Activated naive CD8-positive, alpha-beta T cell treated with anti-CD3 and anti-CD28 coated beads for 36 hours (primary cell): ENCODE measurements at places on chromosomes 1 and 21.

DNA sequence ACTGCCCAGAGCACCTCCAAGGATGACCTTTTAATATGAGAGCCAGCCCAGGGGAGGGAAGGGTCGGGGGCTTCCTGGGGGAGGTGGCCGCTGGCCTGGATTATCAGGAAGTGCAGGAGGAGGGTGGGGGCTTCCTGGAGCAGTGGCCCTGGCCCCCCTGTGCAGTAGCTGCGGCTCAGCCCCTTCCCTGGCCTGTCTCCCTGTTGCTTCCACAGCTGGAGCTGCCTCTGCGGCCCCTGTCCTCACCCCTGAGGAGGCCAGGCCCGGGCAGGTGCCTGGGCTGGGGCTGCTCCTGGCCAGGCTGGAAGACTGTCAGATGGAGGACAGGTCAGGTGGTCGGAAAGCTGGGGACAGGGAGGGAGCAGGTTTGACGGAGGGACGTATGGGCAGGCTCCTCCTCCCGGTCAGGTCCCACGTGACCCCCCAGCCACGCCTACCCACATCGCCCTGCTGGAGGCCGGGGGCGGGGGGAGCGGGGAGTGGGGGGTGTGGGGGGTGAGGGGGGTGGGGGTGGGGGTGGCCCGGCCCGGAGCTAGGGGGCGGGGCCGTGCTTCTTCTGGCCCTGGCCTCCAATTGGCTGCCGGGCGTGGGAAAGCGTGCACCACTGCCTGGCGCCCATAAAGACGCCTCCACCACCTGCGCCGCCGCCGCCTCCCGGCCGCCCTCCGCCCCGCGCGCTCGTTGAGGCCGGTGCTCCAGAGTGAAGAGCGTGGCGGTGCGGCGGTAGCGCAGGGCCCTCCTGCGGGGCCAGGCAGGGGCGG lies 10.2 kb upstream of the TNFRSF14 start:
- DNase-seq, result peak; percentile 91

GRCh38 chr1:193850745-193851144 lies 664.3 kb upstream of the B3GALT2 start:
- no peak for DNase-seq

GRCh38 chr1:111818546-111818945 lies 62.8 kb downstream of the DDX20 start:
- DNase-seq, result no peak

GRCh38 chr1:92747735-92748134 lies 37.2 kb downstream of the EVI5 start:
- DNase-seq, result no peak

- no peak for DNase-seq
Measured at GRCh38 chr1:227621211-227621610, 57.9 kb downstream of the ZNF678 start.

DNA sequence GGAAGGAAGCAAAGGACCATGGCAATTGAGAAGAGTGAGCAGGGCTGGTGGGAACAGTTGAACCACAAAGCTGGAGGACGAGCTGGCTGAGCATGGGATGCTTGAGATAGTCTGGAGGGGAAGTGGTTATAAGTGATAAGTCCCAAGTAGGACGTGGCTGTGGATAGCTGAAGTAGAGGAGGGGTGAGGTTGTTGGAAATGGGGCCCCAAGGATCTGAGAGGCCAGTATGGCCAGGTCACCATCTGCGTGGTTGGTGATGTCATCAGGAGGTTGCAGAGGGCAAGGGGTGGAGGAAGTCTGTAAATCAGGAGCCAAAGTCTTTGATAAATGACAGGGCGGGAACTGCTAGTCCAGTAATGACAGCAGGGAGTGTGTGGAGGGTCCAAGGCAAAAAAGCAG lies 11.0 kb upstream of the REN start:
- DNase-seq, result no peak

GRCh38 chr1:47160716-47161115 lies 23.5 kb downstream of the CYP4A22 start:
- DNase-seq, result no peak

DNA sequence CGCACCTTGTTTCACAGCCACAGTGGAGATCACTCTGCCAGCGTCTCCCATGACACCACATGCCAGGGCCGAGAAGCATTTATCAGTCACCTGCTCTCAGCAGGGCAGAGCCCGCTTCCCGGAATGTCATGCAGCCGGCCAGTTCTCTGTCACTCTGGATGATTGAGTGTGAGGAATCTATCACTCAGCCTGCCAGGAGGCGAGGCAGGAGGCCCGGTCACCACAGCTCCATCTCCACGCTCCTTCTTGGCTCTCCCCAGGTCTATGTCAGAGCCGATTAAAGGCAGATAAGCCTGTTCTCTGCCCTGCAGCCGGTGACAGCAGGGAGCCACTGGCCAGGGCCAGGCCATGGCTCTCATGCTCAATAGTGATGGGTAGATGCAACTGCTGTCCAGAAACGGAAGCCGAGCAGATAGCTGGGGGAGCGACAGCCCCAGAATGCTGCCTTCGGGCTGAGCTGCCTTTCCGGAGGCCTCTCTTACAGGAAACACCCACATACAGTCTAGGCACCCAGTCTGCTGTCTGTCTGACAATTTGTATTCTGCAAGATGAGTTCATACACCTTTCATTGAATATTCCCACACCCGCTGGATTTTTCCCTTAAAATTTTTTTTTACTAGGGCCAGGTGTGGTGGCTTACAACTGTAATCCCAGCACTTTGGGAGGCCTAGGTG lies 64.1 kb downstream of the ACTL8 start:
- DNase-seq, result no peak

GRCh38 chr1:93348104-93348728 lies 2.5 kb downstream of the DR1 start:
- DNase-seq, result no peak

DNA sequence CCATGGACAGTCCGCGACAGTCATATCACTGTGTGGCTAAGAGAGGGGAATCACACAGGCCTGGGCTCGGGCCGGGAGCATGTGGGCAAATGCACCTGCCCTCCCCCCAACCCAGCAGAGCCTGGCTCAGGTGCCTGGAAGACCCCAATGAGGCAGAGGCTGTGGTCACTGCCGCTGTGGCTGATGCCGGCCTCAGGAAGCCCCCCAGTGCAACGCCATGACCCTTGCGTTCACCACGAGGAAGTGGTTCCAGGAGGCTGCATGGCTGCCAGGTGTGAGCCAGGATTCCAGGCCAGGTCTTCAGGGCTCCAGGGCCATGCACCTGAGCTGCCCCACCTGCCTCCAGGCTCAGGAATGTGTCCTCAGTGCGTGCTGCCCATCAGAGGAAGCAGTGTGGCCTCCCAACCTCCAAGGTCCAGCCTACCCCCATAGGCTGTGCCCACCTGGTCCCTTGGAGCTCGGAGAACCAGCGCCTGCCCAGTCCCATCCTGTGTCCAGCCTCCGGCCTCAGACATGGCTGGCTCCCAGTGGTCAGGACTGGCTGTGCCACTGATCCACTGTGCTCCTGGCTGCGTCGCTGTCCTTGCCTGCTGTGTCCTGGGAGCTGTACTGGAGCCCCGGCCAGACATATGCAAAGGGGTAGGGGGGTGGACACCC lies 8.0 kb downstream of the ARHGEF16 start:
- DNase-seq, result no peak

DNA sequence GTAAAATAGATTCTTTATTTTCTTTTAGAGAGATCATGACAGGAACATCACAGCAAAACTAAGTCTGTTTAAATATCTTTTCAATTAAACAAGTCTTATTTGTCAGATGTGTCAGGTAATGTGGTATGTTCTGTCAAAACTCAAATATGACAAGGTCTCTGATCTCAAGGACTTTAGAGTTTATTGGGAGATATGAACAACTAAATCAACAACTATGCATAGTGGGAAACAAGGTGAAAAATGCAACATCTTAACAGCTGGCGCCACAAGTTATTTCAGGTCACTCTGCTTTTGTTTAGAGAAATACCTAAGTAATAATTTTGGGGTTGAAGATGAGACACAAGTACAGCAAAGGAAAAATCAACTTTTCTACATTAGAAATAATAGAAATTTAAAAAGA lies 779.4 kb upstream of the ADGRL4 start:
- DNase-seq, result no peak

DNA sequence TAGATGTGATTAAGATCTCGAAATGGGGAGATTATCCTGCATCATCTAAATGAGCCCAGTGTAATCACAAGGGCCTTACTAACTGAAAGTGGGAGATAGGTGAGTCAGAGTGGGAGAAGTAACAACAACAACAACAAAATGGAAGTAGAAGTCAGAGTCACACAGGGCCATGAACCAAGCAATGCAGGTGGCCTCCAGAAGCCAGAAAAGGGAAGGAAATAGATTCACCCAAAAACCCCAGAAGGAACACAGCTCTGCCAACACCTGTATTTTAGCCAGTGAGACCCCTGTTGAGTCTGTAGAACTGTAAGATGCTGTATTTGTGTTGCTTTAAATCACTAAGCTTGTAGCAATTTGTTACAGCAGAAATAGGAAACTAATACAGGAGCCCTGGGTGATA lies 4.1 kb downstream of the TAGLN2 start:
- no peak for DNase-seq

DNA sequence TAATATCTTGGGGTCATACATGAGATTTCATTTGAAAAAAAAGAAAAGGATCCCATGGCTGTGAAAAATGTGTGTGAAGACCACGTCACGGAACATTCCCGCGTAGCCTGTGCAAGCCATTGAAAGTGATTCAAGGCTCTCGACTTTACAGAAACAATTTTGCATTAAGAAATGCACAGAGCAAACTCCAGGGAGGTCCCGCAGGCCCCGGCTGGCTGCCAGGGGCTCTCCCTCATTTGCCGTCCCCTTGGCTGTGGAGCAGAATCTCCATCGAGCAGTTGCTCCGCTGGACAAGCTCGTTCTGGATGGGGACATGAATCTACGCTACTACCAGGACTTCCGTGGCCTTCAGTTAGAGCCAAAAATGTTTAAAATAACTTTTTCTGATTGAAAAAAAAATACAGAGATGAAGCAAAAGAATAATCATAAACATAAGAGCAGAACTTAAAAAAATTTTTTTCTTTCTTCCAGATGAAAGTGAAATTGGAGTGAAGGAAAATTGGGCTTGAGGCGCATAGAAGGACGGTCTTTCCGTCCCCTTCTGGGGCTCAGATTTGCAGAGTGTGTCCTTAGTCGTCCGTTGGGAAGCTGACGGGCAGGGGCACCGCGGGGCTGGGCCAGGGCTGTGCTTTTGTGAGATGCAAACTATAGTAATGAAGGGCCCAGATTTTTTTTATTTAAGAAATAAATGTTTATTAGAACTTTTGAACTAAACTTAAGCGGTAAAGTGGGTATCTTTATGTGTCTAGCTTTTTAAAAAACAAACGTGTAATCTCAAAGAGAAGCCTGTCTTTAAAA lies 68.1 kb upstream of the ARHGEF16 start:
- no peak for DNase-seq

GRCh38 chr1:34361121-34361520 lies 184.4 kb downstream of the C1orf94 start:
- no peak for DNase-seq

DNA sequence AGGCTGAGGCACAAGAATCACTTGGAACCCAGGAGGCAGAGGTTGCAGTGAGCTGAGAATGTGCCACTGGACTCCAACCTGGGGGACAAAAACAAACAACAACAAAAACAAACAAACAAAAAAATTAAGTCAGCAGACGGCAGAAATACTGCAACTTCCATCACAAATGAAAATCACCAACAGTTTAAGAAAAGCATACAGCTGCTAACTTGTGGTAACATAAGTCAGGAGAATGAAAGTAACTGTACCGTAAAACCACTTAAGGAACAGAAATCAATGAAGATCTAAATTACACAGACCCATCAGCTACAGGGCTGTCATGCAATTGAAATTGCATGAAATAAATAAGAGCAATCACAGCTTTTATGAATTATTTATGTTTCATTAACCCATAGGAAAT lies 25.0 kb downstream of the MCOLN2 start:
- no peak for DNase-seq

DNA sequence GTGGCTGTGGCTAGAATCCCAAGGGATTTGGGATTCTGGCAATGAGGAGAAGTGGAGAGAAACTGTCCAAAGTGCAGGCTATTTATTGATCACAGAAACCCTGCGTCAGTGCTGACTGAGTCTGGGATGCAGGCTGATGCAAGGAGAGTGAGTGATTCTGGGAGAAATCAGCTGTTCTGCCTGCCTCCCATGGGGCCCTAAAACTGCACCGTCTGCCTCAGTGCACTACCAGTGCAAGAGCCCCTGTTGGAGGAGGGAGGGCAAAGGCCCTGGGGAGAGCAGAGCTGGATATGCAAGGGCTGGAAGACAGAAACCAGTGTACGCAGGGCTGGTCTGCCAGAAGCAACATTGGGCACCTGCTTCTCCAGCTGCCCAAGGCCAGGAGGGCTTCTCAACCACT lies 42.6 kb downstream of the C1orf198 start:
- DNase-seq, result no peak

- DNase-seq, result no peak
Measured at GRCh38 chr1:7352364-7352763, 418.7 kb upstream of the VAMP3 start.
